Aorta (tissue), 5 donors: ENCODE measurements at places on chromosomes 12 and 14. TPM values are rescaled to one million over a fixed set of nuclear protein-coding genes. Genes with fewer than 3 reads are reported as not detected.

The DCN gene
- total RNA-seq = 2,873 TPM

DNA sequence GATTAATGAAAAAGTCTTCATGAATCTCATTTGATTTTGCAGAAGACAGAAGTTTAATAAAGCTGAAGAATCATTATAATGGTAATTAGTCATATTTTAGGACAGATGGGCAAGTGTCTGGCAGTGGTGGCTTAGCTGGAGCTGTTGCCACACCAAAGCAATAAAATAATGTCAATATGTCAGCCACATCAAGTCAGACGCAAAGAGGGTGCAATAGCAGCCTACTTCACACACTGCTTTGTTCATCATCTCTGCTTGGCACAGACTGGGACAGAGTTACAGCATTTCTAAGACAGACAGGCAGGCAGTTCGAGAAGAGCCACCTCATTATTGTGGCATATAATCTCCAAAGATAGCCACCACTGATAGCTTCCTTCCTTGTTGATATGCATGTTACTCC lies 16.9 kb upstream of the KRR1 start:
- H3K4me1 ChIP-seq = no peaks in the 10 kb centered on the region
- H3K27me3 ChIP-seq = no peaks in the 10 kb centered on the region
- H3K36me3 ChIP-seq = no peaks in the 10 kb centered on the region
- no peak overlapping the region for H3K4me3 ChIP-seq

- no peaks in the 10 kb centered on the region for H3K4me1 ChIP-seq
- H3K36me3 ChIP-seq = no peaks in the 10 kb centered on the region
- no peak for DNase-seq
- no peak overlapping the region for H3K4me3 ChIP-seq
- no peak overlapping the region for H3K27ac ChIP-seq
Measured at GRCh38 chr12:78155546-78155945, 324.9 kb downstream of the NAV3 start.

DNA sequence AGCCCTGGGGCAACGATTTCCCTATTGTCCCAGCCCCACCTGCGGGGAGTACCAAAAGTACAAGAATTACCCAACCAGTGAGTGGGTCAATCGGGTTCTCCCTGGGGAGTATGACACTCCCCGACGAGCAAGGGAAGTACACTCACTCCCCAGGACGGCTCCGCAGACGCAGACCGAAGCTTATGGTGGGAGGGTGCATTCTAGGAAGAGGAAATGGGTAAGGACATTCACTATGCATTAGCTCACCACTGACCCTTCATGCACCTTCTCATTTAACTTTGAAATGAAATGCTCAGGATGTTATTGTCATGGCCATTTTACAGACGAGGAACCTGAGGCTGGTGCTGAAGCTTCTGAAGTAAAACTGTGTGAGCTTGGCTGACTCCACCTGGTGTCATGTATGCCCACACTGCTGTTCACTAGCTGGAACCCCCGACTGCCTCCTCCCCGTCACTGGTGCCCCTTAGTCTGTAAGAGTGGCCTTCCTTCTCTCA lies 45.8 kb upstream of the TMED10 start:
- no peaks in the 10 kb centered on the region for H3K4me1 ChIP-seq
- H3K36me3 ChIP-seq = no peaks in the 10 kb centered on the region
- DNase-seq = no peak
- H3K27ac ChIP-seq = no peak overlapping the region

DNA sequence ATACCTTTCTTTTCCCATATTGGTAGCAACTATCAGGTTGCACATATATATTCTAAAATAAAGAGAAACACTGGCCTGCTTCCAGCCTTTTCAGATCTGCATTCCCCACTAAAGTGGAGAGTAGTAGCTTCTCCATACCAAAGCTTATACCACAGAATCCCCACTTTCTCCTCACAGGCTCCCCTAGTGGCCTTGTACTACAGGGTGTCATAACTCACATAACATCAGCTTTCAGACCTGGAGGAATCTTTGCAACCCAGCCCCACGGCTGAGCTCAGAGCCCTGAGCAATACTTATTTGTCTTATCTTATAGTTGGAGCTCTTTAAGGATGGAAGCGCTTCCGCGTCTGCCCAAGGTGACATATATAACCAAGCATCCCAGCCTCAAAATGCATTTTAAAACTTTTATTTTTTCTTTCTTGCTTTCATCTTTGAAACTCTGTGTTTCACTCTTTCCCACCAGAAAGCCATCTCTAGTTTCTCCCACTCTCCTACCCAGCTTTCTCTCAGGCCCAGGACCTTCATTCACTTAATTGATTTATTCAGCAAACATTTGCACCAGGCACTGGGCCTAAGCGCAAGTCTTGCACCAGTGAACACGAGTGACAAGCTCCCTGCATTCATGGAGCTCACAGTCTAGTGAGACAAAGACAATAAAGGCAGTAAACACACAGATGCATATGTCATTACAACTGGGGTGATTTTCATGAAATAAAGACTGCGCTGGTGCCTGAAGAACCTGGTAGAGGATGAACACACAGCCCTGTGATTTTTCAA lies 254.7 kb downstream of the IPO8 start:
- H3K36me3 ChIP-seq = no peaks in the 10 kb centered on the region
- H3K27me3 ChIP-seq = peaks cover 4% of the 10 kb centered on the region
- no peak overlapping the region for H3K4me3 ChIP-seq
- DNase-seq = no peak
- no peaks in the 10 kb centered on the region for H3K4me1 ChIP-seq
- no peak overlapping the region for H3K27ac ChIP-seq
